Keratinocyte (primary cell): ENCODE measurements at places on chromosomes 5 and 9. TPM values are rescaled to one million over a fixed set of nuclear protein-coding genes. Genes with fewer than 3 reads are reported as not detected.

IGFBPL1 gene
- not detected in 3 replicates for polyA plus RNA-seq

LCN10 gene
- polyA plus RNA-seq: not detected in 3 replicates

- H3K36me3 ChIP-seq: no peaks in the 10 kb centered on the region
- no peaks in the 10 kb centered on the region for H3K27me3 ChIP-seq
Measured at GRCh38 chr5:167814828-167815227, 476.6 kb upstream of the WWC1 start.

ACSL6 gene
- polyA plus RNA-seq: 0.18 to 0.22 TPM (median 0.18 TPM) in 3 replicates

MRPL50 gene
- 11.0 to 24.0 TPM (median 17.4 TPM) in 3 replicates for polyA plus RNA-seq

DNA sequence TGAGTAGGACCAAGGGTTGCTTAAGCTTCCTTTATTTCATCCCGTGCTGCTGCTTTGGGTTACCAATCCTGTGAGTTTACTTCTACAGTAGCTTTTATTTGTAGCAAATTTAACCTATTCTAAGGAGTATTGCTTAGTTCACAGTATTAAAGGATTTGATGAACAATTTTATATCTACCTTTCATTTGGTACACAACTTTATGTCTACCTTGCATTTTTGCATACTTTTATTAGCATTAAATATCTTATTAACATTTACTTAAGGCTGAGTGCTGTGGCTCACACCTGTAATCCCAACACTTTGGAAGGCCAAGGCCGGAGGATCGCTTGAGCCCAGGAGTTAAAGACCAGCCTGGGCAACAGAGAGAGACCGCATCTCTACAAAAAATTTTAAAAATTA is 4.2 kb downstream of the GTF3C4 start:
- no peak for DNase-seq
- H3K4me1 ChIP-seq: peaks cover 26% of the 10 kb centered on the region
- peaks cover 28% of the 10 kb centered on the region for H3K36me3 ChIP-seq
- no peaks in the 10 kb centered on the region for H3K27me3 ChIP-seq
- no peak overlapping the region for H3K27ac ChIP-seq
- H3K4me3 ChIP-seq: no peak overlapping the region

SLC36A2 gene
- polyA plus RNA-seq: not detected in 3 replicates

CD74 gene
- polyA plus RNA-seq: 0.71 to 1.8 TPM (median 1.3 TPM) in 3 replicates

GRCh38 chr9:88387552-88388202 is 567 bp upstream of the SPIN1 start:
- H3K36me3 ChIP-seq: no peaks in the 10 kb centered on the region
- peak overlapping the region; percentile 67 for H3K4me3 ChIP-seq
- peak overlapping the region; percentile 96 for H3K27ac ChIP-seq

DNA sequence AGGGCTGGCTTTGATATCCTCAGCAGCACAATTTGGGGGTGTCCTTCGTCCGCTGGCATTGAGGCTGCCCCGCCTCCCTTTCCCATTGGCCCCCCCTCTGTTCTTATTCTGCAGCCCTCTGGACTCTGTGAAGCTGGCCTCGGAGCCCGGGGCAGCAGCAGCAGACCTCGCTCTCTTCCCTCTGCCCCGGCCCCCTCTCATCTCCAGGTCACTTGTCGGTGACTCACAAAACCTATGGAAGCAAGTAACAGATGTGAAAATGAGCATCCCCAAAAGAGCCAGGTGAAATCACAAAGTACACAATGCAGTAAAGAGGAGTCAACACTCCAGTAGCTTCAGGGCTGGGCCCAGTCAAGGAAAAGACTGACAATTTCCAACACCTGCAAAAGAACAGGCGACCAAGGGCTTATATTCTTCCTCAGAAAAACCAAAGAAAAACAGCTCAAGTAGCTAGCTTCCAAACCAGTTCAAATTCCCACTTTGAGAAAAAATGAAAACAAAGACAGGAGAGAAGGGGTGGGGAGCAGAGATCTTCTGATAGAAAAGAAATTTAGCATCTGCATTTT is 97.5 kb downstream of the ZNF608 start:
- H3K4me1 ChIP-seq: peaks cover 22% of the 10 kb centered on the region
- no peak overlapping the region for H3K27ac ChIP-seq
- DNase-seq: no peak
- no peak overlapping the region for H3K4me3 ChIP-seq
- H3K27me3 ChIP-seq: no peaks in the 10 kb centered on the region
- H3K36me3 ChIP-seq: no peaks in the 10 kb centered on the region

GPR151 gene
- not detected in 3 replicates for polyA plus RNA-seq

- no peak for DNase-seq
- H3K27me3 ChIP-seq: peaks cover 39% of the 10 kb centered on the region
- no peak overlapping the region for H3K27ac ChIP-seq
- no peaks in the 10 kb centered on the region for H3K4me1 ChIP-seq
- H3K4me3 ChIP-seq: no peak overlapping the region
Measured at GRCh38 chr9:14424983-14425382, 111.0 kb upstream of the NFIB start.

SLC1A1 gene
- 0.06 to 0.77 TPM (median 0.20 TPM) in 3 replicates for polyA plus RNA-seq

- peak overlapping the region; percentile 54 for H3K27ac ChIP-seq
- no peak for DNase-seq
- peaks cover 28% of the 10 kb centered on the region for H3K4me1 ChIP-seq
- no peak overlapping the region for H3K4me3 ChIP-seq
Measured at GRCh38 chr5:149546974-149547373, 4.3 kb downstream of the CSNK1A1 start.

DNA sequence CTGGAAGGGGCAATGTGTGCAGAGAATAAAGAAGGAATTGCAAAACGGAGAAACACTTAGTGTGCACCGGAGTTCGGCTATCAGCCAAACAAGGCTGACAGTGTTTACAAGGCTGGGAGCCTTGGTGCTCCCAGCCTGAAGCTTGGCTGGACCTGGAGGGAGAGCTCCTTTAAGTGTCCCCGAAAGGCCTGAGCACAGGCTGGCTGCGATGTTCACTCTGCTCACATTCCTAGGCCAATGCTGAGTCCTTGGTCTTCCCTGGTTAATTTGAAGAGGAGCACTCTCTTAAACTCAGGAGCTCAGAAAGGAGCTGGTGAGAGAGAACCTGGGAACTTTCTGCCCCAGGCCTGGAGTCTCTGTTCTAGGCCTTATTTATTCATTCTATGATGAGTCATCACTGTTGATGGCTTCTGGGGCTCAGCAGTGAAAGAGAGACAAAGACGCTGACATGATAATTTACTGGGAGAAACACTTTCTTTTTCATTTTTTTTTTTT is 88.6 kb upstream of the MYO10 start:
- peaks cover 10% of the 10 kb centered on the region for H3K4me1 ChIP-seq
- H3K27me3 ChIP-seq: no peaks in the 10 kb centered on the region
- H3K36me3 ChIP-seq: no peaks in the 10 kb centered on the region
- H3K4me3 ChIP-seq: no peak overlapping the region
- no peak overlapping the region for H3K27ac ChIP-seq

SLC36A3 gene
- polyA plus RNA-seq: not detected in 3 replicates

GRCh38 chr9:21931428-21931827 is 62.8 kb downstream of the CDKN2A start:
- peaks cover 23% of the 10 kb centered on the region for H3K4me1 ChIP-seq
- no peaks in the 10 kb centered on the region for H3K27me3 ChIP-seq
- no peak overlapping the region for H3K4me3 ChIP-seq
- DNase-seq: no peak

GRCh38 chr5:42274913-42275312 is 148.3 kb upstream of the GHR start:
- H3K27ac ChIP-seq: no peak overlapping the region
- no peak for DNase-seq
- H3K4me3 ChIP-seq: no peak overlapping the region
- no peaks in the 10 kb centered on the region for H3K4me1 ChIP-seq
- H3K36me3 ChIP-seq: no peaks in the 10 kb centered on the region
- H3K27me3 ChIP-seq: peaks cover 6% of the 10 kb centered on the region
